RCC 7860 (cell line): ENCODE measurements at places on chromosomes 16 and 17.

DNA sequence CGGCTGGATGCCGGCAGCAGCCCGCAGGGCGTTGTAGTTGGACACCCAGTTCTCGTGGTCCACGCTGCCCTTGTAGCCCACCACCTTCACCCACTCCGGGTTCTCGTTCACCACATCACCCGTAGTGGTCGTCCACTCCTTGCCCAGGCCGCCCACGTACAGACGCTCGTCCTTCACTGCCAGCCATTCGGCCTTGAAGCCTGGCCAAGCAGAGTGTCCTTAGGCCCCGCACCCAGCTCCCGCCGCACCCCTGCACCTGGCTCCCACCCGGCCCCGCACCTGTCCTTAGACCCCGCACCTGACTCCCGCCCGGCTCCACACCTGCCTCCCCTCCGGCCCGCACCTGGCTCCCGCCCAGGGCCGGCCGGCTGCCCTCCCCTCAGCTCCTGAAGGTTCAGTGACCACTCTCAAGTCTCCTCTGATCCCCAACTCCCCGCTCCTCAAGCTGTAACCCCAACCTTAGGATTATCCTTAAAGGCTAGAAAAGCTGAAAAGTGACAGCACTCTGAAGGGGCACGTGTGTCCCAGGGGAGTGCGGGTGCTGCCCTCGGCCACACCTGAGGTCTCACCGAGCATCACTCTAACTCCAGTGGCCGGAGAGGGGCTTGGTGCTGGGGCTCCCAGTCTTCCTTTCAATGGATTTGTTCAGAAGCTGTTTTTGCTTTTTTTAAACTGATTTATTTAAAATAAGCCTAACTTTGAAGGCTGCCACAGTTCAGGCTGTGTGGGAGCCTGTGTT is 14.4 kb downstream of the CANT1 start:
- DNase-seq: no peak

- DNase-seq: no peak
Measured at GRCh38 chr16:72845322-72846020, 202.5 kb downstream of the ZFHX3 start.

GRCh38 chr16:17798716-17799115 is 328.0 kb upstream of the XYLT1 start:
- no peak for DNase-seq

DNA sequence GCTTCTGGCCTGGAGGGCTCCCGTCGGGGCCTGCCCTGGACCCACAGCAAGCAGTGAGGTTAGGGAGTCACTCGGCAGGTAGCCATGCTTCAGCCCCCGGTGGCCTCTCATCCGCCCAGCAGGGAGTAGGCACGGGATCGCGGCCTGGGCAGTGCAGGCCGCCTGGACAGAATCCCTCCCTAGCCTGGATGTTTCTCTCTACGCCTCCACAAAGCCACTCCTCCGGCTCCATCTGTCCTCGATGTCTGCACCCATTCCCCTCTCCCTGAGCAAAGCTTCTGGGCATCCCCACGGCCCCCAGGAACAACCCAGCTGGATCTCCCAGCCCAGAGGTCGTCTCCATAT is 145.2 kb downstream of the RBFOX3 start:
- DNase-seq: no peak

GRCh38 chr17:31595076-31595475 is 203.6 kb downstream of the RAB11FIP4 start:
- DNase-seq: no peak

DNA sequence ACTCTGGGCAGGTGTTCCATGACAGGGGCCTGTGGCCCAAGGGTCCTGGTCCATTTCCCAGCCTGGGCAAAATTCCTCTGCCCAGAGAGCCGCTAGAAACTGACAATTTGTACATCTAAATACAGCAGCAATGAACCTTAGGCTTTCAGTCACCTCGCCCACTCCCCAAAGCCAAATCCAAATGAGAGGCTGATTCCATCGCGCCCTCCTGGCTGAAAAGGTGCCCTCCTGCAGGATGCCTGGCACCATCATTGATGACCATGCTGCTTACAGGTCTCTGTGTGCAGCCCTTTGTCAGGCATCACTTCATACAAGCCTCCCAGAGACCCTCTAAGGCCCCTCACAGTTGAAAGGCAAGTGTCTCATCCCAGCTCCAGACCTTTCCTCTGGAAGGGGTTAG is 114.7 kb downstream of the C16orf78 start:
- DNase-seq: no peak

DNA sequence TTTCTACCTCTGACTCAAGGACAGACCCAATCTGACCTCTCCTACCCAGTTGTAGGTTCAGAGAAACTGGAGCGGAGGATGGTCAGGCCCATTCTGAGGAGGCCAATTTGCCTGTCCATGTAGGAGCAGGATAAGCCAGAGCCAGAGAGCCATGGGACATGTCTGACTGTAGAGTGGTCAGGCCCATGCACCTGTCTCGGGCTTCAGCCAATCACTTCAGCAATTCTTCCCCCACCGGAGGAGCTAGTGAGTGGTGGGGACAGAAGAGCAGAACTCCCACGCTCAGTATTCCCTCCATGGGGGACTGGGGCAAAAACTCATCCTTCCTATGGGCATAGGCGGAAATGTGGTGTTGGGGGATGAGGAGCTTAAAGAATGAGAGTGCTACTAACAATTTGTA is 14.3 kb downstream of the DCAF7 start:
- no peak for DNase-seq

DNA sequence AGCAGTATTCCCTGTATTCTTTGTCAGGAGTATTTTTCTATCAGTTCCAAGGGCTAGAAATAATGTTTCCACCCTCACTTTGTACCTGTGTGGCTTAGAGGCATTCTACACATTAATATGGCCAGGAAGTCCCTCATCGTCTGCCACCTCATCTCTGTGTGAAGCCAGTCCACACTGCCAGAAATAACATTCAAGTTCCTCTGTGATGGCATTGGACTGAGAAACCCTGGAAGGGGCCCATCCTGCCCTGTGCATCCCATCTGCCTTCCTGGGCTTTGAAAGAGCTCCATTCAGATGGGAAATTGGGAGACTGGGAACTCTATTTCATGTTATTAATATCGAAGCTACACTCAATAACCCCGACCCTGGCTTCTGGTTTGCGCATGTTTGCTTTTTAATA is 497.2 kb upstream of the CDH5 start:
- DNase-seq: no peak

DNA sequence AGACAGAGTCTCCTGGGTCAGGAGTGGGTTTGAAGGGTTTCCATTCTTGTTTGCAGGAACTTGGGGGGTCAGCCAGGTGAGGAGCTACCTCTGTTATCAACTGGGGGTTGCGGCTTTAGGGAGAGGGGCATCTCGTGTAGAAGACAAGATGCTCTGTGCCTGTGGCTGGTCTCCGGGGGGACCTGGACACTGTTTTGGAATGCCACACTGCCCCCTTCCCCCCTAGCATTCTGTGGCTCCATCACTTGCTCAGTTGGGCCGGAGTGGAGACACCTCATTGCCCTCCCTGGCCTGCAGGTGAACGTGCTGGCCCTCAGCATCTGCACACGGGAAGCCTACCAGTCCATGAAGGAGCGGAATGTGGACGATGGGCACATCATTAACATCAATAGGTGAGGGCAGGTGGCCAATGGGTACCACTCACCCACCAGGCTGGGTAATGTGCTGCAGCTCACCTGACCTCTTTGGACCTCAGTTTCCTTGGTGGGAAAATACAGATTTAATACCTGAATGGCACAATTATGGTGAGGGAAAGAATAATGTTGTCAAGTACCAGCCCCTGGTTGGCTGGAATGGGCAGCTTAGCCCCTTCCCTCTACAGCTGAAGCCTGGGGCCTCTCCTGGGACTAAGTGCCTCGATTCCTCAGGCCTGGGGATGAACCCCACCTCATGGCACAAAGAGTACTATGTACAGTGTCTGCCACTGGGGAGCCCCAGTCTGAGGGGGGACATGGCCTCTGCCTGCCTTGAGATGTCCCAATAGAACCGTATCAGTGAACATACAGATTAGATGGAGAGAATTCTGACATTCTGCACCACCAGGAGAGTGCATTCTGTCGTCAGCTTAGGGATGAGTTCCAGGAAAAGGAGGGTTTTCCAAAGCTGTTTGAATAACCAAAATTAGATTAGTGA is 3.3 kb upstream of the MRM1 start:
- DNase-seq: no peak

DNA sequence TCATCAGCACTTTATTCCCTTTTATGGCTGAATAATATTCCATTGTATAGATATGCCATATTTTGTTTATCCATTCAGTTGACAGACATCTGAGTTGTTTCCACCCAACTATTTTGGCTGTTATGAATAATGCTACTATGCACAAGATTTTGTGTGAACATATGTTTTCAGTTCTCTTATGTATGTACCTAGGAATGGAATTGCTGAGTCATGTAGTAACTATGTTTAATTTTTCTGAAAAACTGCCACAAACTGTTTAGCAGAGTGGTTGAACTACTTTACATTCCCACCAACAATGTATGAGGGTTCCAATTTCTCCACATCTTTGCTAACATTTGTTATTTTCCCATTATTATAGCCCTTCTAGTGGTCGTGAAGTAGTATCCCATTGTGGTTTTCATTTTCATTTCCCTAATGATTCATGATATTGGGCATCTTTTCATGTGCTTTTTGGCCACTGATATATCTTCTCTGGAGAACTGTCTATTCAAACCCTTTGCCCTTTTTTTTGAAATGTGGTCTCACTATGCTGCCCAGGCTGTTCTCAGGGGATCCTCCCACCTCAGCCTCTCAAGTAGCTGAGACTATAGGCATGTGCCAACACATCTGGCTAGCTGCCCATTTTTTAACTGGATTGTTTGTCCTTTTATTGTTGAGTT is 26.3 kb downstream of the SMURF2 start:
- peak; percentile 35 for DNase-seq

DNA sequence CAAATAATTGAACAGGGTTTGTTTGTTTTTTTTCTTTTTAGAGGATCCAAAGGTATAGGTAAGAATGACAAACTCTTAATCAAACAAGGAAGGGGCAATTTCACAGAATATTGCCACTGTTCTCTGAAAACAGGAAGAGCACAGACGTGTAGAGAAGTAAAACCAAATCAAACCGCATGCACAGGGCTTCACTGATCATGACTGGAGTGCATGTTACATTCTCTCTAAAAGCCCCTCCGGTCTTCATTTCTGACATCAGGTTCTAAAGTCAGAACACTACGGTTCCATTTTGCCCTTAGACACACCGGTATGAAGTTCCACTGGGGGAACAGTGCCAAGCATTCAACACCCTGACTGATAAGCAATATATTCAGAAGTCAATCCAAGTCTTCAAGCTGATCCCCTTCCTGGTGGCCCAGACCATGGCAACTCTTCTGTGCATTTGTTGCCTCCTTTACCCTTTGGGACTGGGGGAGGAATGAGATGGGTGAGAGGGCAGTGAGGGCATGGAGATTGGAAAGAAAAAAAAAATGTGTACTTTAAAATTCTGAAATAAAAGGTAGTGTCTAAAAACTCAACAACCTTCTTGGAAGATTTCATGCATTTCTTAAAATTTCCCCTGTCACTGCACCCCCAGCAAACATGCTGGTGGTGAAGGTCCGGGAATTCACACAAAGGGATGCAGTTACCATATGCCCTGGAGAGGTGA is 1.4 kb downstream of the MMD start:
- no peak for DNase-seq

- no peak for DNase-seq
Measured at GRCh38 chr17:21482189-21482865, 106.2 kb downstream of the KCNJ12 start.

DNA sequence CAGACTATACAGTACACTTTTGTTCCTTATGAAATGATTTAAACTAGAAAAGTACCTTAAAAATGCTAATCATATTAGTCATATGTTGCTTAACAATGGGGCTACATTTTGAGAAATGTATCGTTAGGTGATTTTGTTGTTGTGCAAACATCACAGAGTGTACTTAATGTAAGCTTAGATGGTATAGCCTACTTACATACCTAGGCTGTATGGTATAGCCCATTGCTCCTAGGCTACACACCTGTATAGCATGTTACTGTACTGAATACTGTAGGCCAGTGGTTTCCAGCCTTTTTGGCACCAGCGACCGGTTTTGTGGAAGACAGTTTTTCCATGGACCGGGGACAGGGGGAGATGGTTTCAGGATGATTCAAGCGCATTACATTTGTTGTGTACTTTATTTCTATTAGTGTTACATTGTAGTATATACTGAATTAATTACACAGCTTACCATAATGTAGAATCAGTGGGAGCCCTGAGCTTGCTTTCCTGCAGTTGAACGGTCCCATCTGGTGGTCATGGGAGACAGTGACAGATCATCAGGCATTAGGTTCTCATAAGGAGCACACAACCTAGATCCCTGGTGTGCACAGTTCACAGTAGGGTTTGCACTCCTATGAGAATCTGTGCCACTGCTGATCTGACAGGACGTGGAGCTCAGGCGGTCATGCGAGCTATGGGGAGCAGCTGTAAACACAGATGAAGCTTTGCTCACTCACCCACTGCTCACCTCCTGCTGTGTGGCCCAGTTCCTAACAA is 35.0 kb upstream of the MRC2 start:
- DNase-seq: no peak

DNA sequence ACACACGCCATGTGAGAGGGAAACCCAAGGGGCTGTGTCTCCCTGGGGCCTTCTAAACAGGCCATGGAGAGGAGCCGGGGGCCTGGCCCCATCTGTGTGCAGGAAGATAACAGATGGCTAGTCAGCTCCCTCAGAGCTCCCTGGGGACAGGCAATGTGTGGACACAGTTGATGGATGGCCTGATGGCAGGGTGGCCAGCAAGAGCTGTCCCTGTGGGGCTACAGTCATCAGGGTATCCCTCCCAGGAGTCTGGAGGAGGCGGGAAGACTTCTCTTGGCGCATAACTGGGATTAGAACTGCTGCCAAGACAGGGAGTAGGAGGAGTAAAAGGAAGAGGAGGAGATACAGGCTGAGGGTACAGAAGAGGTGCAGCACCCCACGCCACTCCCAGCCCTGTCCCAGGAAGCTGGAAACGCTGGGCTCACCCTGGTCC is 17.3 kb downstream of the MYO18A start:
- no peak for DNase-seq

DNA sequence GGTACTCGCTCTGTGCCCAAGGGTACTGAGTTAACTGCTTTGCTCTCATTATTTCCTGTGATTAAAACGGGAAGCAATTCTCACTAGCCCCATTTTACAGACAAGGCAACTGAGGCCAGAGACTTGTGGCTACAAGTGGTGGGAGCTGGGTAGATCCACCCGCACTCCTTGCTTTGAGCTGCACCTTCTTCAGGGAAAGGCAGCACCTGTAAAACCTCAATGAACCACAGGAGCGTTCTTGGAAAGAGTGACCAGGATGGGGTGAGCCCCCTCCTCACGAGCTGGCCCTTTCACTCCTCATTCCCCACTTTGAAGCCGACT is 80.0 kb downstream of the TIMM22 start:
- DNase-seq: no peak

GRCh38 chr17:65712383-65713267 is 151.2 kb upstream of the AXIN2 start:
- DNase-seq: no peak

DNA sequence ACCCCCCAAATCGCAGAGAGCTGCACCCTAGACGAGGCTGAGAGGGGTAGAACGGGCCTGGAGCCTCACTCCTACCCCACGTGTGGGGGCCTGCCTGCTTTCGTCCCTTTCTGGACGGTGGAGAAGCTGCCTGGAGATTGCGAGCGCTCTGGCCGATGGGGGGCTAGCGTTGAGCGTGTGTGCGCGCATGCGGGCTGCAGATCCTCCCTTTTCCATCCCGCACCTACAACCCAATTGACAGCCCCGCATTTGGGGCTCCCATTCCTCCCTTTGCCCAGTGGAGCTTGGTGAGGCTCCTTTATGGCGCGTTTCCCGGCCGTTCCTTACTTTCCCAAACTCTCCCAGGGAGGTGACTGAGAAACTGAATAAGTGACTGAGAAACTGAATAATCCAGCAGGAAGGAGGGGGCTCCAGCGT is 907 bp upstream of the ESRP2 start:
- DNase-seq: no peak
